ENCODE measurements at places on chromosomes 7 and 10.

GRCh38 chr7:11810043-11810625, 21.9 kb downstream of the THSD7A start:
- no peak for DNase-seq

DNA sequence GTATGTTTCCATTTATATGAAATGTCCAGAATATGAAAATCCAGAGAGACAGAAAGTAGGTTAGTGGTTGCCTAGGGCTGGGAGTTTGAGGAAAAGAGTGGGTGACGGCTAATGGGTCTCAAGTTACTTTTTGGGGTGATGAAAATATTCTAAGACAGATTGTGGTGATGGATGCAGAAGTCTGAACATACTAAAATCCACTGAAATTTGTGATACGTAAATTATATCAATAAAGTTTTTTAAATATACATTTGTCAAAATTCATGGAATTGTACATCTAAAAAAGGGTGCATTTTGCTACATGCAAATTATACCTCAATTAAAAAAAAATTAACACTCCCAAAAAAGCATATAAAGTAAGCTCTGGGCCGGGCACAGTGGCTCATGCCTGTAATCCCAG, 9.4 kb downstream of the DDIT4 start:
- no peak for DNase-seq

GRCh38 chr7:75617634-75618234, 121.0 kb downstream of the HIP1 start:
- DNase-seq: no peak

DNA sequence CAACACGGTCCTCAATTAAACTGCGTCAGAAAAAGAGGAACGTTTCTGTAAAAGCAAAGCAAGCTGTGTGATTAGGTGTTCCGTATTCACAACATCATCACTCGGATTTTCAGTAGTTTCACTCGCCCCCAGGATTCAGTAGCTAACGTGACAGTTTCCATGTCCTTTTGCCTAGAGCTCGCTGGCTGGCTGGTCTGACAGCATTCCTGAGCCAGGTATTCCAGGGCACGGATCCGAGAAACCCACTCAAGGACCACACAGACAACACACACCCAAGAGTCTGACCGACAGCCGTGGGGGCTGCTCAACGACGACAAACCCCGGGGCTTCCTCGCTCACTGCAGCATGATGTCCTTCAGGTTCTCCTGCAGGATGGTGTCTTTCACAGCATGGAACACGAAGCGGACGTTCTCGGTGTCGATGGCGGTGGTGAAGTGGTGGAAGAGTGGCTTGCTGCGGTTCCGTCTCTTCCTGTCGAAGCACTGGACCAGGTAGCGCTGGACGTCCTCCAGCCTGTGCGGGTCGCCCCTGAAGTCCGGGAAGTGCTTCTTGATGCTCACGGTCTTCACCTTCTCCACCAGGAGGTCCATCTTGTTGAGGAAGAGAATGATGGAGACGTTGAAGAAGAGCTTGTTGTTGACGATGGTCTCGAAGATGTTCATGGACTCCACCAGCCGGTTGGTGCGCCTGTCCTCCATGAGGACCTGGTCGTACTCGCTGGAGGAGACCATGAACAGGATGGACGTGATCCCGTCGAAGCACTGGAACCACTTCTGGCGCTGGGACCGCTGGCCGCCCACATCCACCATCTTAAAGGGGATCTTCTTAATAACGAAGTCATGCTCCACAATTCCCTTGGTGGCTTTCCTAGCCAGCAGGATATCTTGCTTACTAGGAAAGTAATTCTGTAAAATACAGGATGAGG, 43.1 kb downstream of the AMZ1 start:
- DNase-seq: no peak

Data from GM03348 (cell line).